ENCODE measurements at places on chromosomes 11 and 22.
A peak's percentile ranks its signal among the peaks of the same experiment; 100 is the strongest.

- no peak for DNase-seq
Observed at GRCh38 chr11:19208959-19209546, 7.3 kb upstream of the CSRP3 start.

- no peak for DNase-seq
Observed at GRCh38 chr11:8266246-8267241, 2.9 kb upstream of the LMO1 start.

DNA sequence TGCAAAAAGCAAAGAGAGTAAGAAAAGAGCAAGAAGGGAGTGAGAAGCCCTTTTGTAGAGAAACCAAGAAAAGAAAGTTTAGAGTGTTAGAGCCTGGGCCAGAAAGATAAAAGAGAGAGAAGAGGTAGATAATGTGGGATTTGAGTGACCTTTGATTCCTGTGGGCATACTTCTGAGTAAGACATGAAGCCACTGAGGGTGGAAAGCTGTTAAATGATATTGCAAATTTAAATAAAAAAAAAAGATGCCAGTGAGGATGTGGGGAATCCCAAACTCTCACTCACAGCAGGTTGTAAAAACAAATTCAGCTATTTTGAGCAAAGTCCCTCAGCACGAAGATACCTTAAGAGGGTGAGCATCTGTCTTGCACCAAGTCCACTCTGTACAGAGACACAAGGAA, 59.4 kb upstream of the TOP3B start:
- no peak for DNase-seq

DNA sequence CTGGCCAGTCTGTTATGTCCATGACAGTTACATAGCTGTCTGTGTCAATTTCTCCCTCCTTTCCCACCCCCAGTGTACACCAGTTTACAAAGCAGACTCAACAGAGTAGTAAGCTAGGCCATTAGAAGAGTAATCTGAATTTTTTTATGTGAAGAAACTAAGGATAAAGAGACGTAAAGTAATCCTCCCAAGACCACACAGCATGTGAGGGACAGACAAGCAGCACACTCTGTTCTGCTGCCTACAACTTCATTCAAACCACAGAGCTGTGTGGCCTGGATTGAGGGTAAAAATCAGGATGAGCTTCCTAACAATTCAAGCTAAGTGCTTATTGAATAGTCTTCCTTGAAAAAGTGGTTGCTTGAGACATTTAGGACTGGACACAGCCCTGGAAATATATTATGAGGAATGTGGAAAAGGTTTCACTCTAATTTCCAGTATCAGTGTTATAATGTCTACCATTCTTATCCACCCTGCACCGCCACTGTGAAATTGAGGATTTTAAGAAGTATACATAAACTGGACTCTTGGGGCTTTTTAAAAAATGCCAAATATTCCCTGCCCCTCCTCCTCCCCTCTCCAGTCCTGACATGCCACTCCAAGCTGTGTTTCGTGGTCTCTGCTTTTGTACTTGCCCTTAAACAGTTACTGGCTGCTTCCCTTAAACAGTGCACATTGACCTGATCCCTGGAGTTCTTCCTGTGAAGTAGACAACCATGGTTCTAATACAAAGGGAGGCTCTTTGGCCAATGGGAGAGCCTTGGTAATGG, 40.9 kb downstream of the EXT2 start:
- no peak for DNase-seq

GRCh38 chr11:85988780-85989179, 80.1 kb downstream of the PICALM start:
- DNase-seq: no peak

DNA sequence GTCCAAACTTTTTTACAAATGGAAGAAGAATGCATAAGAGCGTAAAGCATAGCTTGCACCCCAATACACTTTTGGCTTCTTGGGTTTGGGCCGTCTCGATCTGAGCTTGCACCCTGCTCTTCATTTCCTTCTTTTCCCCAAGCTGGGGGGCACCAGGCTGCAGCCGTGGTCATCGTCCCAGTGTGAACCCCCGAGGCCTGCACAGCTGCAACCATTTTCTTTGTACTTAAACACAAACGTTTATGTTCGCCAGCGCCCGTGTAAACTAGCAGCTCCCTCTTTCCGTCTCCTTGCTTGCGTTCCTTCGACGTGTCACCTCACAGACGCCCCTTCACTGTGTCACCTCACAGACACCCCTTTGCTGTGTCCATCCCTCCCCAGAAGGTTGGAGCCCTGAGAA, 10.1 kb downstream of the KRTAP5-5 start:
- no peak for DNase-seq

GRCh38 chr11:15936011-15936410, 420.3 kb downstream of the SOX6 start:
- DNase-seq: no peak

DNA sequence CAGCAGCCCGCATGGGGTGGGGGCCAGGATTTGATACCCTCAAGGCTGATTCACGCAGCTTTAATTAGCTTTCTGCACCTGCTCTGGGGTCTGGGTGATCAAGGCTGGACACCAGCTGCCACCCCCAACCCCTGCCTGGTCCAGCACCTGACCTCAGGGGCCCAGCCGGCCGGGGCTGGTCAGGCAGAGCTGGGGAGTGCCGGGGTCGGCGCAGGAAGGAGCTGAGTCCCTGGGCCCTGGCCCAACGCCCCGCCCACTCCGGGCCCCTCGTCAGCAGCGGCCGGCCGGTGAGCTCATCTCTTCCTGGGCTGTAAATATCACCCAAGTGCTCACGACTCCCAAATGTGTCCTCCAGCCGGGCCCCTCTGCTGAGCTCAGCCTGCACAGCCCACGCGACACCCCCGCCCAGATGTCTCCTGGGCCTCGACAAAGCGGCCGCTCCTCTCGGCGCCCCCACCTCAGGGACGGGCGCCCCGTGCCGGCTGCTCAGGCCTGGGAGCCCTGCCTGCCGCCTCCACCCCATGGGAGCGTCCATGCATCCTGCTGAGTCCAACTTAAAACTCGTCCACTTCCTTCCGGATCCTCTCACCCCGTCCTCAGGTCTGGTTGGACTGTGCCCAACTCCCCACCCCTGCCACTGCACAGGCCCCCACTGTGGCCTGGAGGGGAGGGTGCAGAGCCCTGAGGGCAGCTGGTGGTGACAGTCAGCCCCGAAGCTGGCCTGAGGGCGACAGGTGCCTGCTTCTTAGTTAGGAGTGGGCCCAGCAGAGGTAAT, 29.0 kb downstream of the RTN4R start:
- peak; percentile 34 for DNase-seq

GRCh38 chr22:29755889-29756288, 10.9 kb downstream of the ZMAT5 start:
- no peak for DNase-seq

- DNase-seq: peak; percentile 39
Observed at GRCh38 chr11:72584293-72584938, 89.8 kb downstream of the PDE2A start.

- peak; percentile 72 for DNase-seq
Observed at GRCh38 chr22:30310881-30311771, 15.6 kb downstream of the TBC1D10A start.

DNA sequence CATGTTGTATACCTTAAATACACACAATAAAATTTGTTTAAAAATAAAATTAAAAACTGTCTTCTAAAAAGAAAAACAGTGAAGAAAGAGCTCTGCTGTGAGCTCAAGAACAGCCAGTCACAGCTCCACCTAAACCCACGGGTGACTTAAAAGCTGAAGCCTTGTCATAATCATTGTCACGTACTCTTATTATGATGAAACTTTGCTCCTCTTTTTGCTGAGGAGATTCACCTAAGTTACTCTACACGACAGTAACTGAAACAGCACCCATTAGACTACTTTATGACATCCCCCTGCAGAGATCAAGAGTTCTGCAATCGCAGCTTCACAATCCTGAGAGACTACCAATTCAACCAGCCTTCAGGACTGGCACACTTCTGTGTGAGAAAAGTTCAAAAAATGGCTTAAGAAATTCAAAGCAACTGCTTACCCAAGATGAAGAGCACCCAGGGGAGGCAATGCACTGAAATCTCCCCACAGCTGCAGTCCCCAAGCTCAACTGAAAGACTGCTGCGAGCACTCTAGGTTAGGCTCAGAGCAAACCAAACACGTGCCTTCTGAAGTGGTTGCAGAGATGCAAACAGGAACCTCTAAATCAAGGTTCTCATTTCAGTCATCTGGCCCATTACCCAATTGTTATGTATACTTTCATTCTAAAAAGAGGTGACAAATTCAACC, at the start of gene JAML:
TSS of gene JAML (minus strand) at position 501 of the 678 bp plus-strand sequence. CDS start 10,145 bp downstream, outside the sequence.
- DNase-seq: no peak

- no peak for DNase-seq
Observed at GRCh38 chr22:31286360-31287255, 5.7 kb downstream of the PIK3IP1 start.

DNA sequence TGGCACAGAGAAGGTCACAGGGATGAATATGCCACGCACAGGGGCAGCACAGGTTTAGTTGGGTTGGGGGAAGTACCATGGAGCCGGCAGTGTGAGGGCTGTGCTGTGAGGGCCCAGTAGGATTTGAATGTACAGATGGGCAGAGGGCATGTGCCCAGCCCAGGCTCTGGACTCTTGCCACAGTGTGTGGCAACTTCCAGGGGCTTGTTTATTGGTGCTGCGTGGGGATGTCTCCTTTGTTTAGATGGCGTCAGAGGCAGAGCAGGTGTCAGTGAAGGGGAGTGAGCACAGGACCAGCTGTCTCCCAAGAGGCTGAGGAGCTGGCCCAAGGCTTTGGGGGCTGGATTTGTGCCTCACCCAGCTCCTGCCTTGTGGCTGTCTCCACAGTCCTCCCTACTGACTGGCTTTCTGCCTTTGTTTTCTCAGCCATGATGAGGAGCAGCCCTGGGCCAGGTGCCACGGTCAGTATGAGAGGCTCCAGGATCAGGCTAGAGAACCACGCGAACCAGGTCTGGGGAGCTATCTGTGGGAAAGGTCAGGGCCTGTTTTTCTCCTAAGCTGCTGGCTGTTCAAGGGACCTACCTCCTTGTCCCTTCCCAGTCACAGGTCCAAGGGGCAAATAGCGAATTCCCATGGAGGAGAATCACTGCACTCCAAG, 21.9 kb downstream of the SUN2 start:
- DNase-seq: peak; percentile 41

DNA sequence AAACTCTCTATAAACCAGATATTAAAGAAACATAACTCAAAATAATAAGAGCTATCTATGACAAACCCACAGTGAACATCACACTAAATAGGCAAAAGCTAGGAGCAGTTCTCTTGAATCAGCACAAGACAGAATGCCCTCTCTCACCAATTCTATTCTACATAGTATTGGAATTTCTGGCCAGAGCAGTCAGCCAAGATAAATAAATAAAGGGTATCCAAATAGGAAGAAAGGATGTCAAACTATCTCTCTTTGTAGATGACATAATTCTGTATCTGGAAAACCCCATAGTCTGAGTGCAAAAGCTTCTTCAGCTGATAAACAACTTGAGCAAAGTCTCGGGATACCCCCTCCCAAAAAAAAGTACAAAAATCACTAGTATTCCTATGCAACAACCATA, 359.8 kb downstream of the LRRC4C start:
- DNase-seq: no peak
